ENCODE measurements at places on chromosomes 5 and 9.
A peak's percentile ranks its signal among the peaks of the same experiment; 100 is the strongest.

DNA sequence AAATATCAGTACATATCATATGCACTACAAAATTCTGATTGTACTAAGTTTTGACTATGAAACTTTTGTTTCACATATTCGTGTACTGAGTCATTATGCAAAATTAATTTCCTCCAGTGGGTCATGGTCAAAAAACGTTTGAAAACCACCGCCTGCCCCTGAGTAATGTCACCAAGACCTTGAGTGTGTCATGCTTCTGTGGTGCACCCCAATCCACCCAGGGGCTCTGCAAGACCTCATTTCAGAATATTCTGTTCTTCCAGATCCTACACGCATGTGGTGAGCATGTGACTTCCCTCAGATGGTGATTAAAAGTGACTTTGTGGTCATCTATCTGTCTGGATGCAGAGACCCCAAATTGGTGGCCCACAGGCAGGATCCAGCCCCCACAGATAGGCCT is 31.0 kb downstream of the ABLIM3 start:
- DNase-seq: no peak

DNA sequence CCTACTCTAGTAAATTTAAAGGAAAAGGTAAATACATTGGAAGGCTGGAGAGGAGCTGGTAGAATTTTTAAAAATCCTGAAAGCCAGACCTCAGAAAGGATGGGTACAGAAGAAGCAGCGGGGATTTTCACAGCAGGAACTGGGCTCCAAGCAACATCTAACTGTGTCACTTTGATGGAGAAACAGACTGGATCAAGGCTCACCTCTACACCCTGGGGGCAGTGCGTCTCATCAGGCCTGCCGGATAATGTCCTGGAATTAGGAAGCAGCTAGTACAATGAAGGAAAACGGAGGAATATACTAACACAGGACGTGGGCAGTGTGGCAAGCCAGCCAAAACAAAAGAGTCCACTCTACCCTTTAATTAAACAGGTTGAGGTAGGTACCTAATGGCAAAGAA is 463.6 kb downstream of the TAF11L14 start:
- no peak for DNase-seq

DNA sequence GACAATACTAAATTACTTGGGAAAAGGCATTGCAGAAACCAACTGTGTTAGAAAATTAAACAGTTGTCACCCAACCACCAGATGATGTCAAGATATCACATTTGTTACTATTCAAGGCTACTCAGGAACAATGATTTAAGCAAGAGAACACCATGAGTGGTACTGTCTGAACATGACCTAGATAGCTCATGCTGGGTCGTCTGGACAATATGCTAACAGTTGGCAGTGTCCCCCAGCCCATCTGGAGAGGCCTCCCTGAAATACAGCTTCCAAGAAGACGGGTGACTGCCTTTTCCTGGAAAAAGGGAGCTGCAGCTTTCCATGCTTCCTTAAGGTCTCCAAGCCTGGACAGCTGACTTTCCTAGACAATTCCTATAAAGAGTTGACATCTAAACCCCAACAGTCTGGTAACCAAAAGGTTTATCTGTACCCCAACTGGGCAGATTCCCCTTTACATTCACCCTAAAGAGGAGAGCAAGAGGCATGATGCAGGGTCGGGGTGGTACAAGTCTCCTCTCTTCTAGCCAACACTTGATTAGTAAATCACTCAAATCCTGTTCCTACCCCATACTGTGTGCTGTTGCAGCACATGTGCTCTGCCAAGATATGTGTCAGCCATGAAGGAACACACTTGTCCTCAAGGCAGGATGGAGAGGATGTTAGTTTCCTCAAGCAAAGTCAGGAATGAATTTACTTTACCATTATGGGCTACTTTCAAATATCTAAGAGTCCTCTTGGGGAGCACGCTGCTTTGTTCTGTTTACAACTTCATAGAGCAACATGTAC is 433.0 kb downstream of the PDE4D start:
- DNase-seq: no peak

- DNase-seq: no peak
These were observed 10.5 kb upstream of the PLEKHG4B start for GRCh38 chr5:81391-82021.

- no peak for DNase-seq
These were observed 89.2 kb downstream of the THBS4 start for GRCh38 chr5:80124121-80124918.

GRCh38 chr5:108588323-108588722 is 159.4 kb upstream of the FER start:
- DNase-seq: no peak

DNA sequence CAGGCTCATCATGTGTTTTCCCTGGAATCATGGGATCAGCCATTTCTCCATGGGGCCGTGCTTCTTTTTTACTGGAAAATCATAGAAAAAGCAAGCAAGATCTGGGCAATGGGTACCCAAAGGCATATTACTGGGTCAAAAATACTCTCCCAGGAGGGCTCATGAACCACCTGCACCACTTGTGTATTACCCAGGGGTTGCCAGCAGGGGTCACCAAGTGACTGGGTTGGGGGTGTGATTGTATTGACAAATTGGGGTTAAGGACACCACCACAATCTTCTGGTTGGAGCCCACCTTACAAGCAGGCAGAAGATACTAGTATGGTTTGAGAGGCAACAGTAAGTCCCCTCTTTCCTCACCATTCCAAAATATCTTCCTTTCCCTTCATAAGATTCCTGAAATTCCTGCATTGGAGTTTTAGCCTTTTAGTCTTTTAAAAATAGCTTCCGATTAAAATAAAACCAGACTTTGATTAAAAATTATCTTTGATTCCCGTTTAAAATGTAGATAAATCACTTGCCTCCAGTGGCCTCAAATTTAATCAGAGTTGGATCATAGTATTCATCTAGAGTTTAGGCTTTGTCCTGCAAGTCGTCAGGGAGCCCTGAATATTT is 603.3 kb downstream of the KIF4B start:
- peak; percentile 26 for DNase-seq

DNA sequence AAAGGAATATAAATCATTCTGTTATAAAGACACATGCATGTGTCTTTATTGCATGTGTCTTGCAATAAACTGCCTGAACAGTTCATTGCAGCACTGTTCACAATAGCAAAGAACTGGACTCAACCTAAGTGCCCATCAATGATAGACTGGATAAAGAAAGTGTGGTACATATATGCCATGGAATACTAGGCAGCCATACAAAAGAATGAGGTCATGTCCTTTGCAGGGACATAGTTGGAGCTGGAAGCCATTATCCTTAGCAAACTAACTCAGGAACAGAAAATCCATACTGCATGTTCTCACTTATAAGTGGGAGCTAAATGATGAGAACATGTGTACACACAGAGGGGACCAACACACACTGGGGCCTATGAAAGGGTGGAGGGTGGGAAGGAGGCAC is 63.7 kb upstream of the CHD1 start:
- no peak for DNase-seq

DNA sequence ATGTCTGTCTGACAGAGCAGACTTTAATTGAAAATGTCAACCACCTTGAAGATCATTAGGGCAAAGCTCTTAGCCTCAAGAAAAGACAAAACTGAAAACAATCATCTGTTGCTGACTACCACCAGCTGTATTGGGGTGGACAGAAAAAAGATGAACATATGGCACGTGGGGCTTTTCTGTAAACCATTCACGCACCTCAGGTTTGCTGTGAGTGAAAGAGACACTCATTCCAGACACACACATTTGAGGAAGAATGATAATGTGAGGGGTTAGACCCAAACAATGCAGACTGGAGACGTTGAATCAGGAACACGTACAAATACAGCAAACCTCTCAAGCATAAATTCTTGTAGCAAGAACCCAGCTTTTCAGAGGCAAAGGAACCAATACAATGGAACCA is 158.7 kb downstream of the EBF1 start:
- DNase-seq: no peak

DNA sequence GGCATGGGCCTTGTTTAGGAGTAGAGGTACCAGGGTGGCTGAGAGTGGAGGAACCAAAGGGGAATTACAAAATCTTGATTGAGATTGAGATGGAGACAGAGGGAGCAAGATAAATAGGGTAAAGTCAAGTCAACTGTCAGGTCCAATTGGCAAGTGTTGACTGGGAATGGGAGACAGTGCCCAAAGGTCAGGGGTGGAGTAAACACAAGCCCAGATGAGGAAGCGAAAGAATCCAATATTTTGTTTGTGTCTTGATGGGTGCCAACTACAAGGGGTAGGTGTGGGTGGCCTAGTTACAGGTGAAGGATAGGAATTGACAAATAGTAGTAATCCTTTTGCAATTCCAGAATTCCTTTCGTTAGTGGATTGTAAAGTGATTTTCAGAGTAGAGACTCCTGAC is 75.1 kb upstream of the AGXT2 start:
- no peak for DNase-seq

GRCh38 chr9:109846776-109847175 is 66.8 kb downstream of the PALM2AKAP2 start:
- DNase-seq: no peak

GRCh38 chr5:20033881-20034280 is 45.9 kb upstream of the CDH18 start:
- DNase-seq: no peak

DNA sequence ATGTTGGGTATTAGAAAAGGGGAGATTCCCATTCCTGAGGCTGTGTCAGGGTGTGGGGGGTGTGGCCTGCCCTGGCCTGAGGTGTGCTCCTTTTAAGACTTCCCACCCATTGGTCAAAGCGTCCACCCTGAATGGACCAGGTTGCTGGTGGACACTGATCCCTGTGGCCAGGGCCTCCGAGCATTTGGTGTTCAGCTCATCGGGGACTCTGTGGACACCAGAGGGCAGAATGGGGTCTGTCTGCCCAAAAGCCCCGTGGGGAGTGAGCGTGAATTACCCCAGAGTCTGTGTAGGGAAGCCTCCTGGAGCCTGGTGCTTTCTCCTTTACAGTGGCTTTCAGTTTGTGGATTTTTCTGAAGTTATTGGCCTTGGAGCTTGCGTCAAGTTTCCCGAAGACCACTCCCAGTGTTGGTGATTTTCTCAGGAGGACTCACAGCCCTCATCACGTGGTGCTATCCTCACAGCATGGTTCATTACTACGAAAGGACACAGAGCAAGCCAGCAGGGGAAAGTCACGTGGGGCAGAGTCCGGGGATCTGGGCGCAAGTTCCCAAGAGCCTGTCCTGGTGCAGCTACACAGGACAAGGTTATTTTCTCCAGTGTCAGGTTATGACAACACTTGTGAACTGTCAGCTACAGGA is 55.5 kb downstream of the TENT4A start:
- DNase-seq: no peak

GRCh38 chr5:148952097-148952867 is 110.6 kb downstream of the SH3TC2 start:
- no peak for DNase-seq

- no peak for DNase-seq
These were observed 308.9 kb upstream of the MPDZ start for GRCh38 chr9:13588151-13589033.

GRCh38 chr9:130003943-130004552 is 38.9 kb downstream of the FNBP1 start:
- DNase-seq: no peak

- no peak for DNase-seq
These were observed 65.3 kb upstream of the MYO10 start for GRCh38 chr5:17001428-17001827.

DNA sequence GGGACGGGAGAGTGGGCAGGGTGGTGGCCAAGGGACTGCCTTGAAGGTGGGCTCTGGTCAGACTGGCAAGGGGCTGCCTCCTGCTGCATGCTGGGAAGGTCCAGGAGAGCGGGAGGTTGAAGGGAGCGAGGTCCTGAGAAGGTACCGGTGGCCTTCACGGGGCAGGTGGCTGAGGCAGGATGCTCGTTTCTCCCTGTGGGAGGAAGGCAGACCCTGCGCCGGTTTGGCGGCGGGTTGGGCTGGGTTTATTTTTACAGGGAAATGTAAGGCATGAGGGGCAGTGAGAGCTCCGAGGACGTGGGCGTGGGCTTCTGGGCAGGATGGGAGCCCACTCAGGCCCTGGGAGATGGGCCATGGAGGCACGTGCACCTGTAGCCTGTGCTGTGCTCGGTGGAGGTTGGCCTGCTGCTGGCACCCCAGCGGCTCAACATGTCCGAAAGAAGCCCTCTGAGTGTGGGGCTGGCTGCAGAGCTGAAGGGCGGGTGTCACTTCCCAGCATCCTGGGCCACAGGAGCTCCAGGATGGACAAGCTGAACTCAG is 27.3 kb downstream of the IER5L start:
- no peak for DNase-seq

DNA sequence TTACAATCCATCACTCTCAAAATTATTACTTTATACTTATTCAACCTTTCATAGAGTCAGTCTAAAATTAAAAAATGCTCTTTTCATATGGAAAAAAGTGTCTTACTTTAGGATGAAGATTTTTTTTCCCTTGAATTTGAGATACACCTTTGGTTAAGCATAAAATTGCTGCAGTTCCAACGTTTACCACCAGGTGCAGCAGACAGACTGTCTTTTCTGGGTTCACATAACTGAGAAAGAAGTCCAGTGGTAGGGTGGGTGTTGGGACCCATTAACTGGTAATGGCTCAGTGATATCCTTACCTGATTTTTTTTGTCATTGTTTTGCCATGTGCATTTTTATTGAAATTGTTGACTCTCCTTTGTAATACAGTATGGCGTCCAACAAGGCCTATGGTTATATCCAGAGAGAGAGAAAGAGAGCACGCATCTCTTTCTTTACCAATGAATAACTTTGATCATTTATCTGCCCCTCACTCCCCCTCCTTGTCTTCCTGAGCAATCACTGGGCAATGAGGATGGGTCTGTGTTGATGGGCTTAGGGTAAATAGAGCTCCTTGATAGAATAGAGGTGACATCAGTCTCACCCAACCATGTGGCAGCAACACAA is 98.4 kb downstream of the FBXL7 start:
- DNase-seq: no peak

DNA sequence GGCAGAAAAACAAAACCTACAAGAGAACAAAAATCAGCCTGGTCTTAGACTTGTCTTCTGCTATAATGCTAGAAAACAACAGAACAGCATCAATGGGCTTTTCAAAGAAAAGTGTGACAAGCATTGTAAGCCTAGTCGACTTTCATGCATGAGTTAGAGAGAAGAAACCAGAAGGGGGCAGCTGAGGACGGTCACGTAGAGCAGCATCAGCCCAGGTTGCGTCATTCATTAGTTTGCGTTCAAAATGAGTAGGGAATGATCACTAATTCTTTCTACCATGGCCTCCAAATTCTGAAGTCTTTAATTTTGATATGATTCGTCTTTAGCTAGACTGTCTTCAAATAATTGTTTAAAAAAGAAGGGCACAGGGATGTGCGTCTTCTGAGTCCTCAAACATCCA is 4.7 kb upstream of the ISCA1 start:
- peak; percentile 65 for DNase-seq

GRCh38 chr5:93583439-93583767 is 381 bp downstream of the NR2F1 start:
- no peak for DNase-seq

GRCh38 chr5:151094030-151094851 is 13.4 kb upstream of the TNIP1 start:
- DNase-seq: peak; percentile 48

GRCh38 chr9:125635888-125636287 is 71.1 kb downstream of the MAPKAP1 start:
- DNase-seq: no peak

GRCh38 chr9:128540634-128541360 is 11.6 kb upstream of the SPTAN1 start:
- DNase-seq: no peak

- no peak for DNase-seq
These were observed 171.0 kb downstream of the DEPDC1B start for GRCh38 chr5:60529001-60529400.

GRCh38 chr5:96952118-96952750 is 16.4 kb downstream of the LNPEP start:
- no peak for DNase-seq
